ENCODE measurements at places on chromosomes 5 and 9.

- peak; percentile 32 for DNase-seq
Measured at GRCh38 chr9:19431361-19432171, 22.8 kb downstream of the ACER2 start.

GRCh38 chr9:19513671-19514275 is 105.0 kb downstream of the ACER2 start:
- DNase-seq: no peak

GRCh38 chr9:126016579-126017290 is 269.6 kb downstream of the PBX3 start:
- DNase-seq: no peak

DNA sequence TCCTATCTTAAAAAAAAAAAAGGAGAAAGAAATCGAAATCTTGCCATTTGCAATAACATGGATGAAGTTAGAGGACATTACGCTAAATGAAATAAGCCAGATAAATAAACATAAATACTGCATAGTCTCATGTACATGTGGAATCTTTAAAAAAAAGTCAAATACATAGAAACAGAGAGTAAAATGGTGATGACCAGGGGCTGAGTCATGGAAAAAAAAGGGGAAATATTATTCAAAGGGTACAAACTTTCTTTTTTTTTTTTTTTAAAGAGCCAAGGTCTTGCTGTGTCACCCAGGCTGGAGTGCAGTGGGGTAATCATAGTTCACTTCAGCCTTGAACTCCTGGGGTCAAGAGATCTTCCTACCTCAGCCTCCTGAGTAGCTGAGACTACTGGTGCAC is 310.1 kb downstream of the ZNF608 start:
- no peak for DNase-seq

DNA sequence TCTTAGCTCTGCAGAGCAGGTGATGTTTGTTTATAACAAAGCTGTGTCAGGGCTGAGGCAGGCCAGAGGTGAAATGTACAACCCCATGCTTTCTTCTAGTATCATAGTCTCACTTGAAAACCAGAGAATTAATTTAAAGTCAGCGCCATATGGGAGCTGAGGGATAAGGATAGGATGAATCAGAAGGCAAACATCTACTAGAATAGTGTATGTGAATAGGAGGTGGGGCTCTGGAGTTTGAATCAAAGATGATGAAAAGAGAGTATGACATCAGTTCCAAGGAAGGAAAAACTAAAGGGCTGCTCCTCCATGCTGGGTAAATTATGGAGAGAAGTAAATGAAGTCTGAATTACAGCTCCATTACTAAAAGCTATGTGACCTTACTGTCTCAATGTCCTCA is 441.5 kb downstream of the RASEF start:
- no peak for DNase-seq

- DNase-seq: no peak
Measured at GRCh38 chr9:17782430-17783149, 203.7 kb downstream of the SH3GL2 start.

DNA sequence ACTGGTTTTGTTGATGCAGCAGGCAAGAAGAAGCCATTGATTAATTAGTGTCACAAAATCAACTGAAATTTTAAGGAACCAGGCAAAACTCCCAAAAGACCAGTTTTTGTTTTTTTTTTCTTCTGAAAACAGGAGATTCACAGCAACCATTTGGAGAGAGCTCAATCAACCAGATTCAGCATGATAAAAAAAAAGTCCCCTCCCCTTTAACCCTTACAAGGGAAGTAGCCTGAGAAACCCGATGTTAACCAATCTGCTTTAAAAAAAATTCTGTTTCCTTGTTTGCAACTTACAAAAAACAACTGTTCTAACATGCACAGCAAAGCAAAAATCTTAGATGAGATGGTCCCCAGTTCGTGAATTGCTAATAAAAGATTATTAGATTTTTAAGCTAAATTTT is 59.7 kb downstream of the HMHB1 start:
- DNase-seq: no peak

- DNase-seq: no peak
Measured at GRCh38 chr9:94899464-94900221, 173.1 kb downstream of the AOPEP start.

- DNase-seq: peak; percentile 51
Measured at GRCh38 chr9:128162215-128163026, 2.4 kb downstream of the BBLN start.

- no peak for DNase-seq
Measured at GRCh38 chr9:79742110-79742721, 170.5 kb downstream of the TLE4 start.

DNA sequence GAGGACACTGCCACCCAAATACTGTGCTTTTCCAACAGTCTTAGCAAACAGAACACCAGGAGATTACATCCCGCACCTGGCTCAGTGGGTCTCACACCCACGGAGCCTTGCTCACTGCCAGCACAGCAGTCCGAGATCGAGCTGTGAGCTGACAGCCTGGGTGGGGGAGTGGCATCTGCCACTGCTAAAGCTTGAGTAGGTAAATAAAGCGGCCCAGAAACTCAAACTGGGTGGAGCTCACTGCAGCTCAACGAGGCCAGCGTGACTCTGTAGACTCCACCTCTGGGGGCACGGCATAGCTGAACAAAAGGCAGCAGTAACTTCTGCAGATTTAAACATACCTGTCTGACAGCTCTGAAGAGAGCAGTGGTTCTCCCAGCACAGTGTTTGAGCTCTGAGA is 28.8 kb downstream of the EPB41L4A start:
- DNase-seq: no peak

- DNase-seq: no peak
Measured at GRCh38 chr5:115452536-115453235, 91.9 kb downstream of the FEM1C start.
